Lower lobe of right lung (tissue), 2 donors: ENCODE measurements at places on chromosomes 7 and 10. TPM values are rescaled to one million over a fixed set of nuclear protein-coding genes. Genes with fewer than 3 reads are reported as not detected.

VGF gene
- total RNA-seq: 0.15 TPM

DNA sequence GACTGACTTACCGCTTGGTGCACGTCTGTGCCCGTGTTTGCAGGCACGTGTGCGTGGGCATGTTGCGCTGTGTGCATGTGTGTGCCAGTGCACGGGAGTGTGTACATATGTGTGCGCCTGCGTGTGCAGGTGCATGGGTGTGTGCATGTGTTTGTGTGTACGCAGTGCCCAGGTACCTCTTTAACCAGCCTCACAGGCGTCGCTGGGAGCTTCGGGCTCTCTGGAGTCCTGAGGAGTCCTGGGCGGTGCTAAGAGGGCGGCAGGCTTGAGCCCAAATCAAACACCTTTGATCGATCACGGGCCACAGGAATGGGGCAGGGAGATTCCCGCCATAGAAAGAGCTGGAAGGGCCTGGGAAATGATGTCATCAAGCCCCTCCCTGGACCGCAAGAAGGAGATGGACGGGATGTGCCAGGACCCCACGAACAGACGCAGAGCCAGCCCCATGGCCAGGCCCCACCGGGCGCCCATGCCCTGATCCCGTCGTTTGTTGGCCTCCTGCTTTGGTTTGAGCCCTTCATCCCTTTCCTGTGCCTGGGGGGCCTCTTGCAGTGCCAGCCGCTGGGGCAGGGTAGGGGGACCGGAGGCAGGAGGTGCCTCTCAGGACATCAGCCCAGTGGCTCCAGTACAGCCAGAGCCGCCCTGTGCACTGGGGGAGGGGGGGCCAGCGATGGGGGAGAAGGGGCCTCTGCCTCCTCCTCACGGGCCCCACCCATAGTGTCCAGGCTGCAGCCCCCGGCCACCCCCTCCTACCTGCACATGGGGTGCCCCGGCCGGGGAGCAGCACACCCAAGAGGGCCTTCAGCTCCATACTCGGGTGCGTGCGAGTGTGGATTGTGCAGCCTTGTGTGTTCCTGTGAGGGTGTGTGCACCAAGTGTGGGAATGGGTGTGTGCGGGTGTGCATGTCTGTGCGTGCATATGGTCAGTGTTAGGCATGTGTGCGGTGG is 5.8 kb downstream of the KNDC1 start:
- peaks cover 36% of the 10 kb centered on the region for H3K27me3 ChIP-seq
- H3K27ac ChIP-seq: no peak overlapping the region
- H3K36me3 ChIP-seq: no peaks in the 10 kb centered on the region
- peaks cover 5% of the 10 kb centered on the region for H3K4me1 ChIP-seq
- DNase-seq: peak; percentile 37

- H3K27me3 ChIP-seq: no peaks in the 10 kb centered on the region
- no peaks in the 10 kb centered on the region for H3K4me1 ChIP-seq
- no peaks in the 10 kb centered on the region for H3K36me3 ChIP-seq
- DNase-seq: no peak
These were observed 909.6 kb downstream of the REEP3 start for GRCh38 chr10:64430690-64431323.

DNA sequence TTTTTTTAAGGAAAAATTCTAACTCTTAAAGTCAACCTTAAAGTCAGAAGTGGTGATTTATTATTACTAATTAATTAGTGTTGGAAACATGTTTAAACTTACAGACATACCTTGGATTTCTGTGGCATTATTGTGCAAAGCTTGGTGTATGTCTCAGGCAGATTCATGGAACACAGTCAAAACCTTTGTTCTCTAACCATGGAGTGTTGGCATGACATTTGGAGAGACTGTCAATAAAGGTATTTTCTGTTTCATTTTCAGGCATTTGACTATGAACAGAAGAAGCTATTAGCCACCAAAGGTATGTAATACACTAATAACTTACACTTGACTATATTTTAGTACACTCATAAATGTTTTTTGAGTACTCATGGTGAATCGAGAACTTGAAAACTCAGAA is 293.7 kb downstream of the BICC1 start:
- H3K4me3 ChIP-seq: no peak overlapping the region
- H3K27me3 ChIP-seq: no peaks in the 10 kb centered on the region
- no peak for DNase-seq
- H3K36me3 ChIP-seq: no peaks in the 10 kb centered on the region

GRCh38 chr7:44654255-44654796 is 47.9 kb downstream of the OGDH start:
- peaks cover 67% of the 10 kb centered on the region for H3K36me3 ChIP-seq
- no peaks in the 10 kb centered on the region for H3K4me1 ChIP-seq
- no peaks in the 10 kb centered on the region for H3K27me3 ChIP-seq
- H3K27ac ChIP-seq: no peak overlapping the region
- no peak for DNase-seq

GRCh38 chr10:97812696-97813095 is 36.9 kb upstream of the GOLGA7B start:
- no peak overlapping the region for H3K27ac ChIP-seq
- H3K36me3 ChIP-seq: no peaks in the 10 kb centered on the region
- H3K27me3 ChIP-seq: peaks cover 23% of the 10 kb centered on the region
- H3K4me1 ChIP-seq: no peaks in the 10 kb centered on the region

- no peaks in the 10 kb centered on the region for H3K4me1 ChIP-seq
- H3K36me3 ChIP-seq: no peaks in the 10 kb centered on the region
- no peak for DNase-seq
- no peak overlapping the region for H3K27ac ChIP-seq
These were observed 153.7 kb downstream of the DNAJB6 start for GRCh38 chr7:157490465-157490912.
